ENCODE measurements at places on chromosomes 6 and 20.

- no peak for DNase-seq
Measured at GRCh38 chr20:9759392-9759791, 79.5 kb downstream of the PAK5 start.

DNA sequence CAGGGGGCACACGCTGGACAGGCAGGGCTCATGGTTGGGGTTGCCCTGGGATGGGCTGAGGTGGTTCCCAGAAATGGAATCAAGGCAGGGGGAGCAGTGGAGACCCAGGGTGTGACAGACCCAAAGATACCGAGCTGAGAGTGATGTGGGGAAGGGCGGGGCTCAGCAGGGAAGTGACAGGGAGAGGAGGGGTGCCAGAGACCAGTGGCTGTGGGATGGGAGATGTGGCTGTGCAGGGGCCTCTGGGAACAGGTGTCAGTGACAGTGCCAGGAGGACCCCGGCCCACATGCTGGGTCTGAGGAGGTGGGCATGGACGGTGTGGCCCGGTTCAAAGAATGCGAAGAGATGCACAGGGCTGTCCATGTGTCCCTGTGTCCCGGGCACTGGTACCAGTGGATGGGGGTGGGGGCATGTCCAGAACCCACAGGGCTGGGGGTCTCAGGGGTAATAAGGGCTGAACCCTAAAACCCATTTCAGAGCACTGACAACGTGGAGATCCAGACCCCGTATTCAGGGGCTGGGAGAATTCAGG, 1.0 kb downstream of the CABLES2 start:
- DNase-seq, result no peak

GRCh38 chr6:28615955-28616747, 90.5 kb downstream of the GPX5 start:
- no peak for DNase-seq

DNA sequence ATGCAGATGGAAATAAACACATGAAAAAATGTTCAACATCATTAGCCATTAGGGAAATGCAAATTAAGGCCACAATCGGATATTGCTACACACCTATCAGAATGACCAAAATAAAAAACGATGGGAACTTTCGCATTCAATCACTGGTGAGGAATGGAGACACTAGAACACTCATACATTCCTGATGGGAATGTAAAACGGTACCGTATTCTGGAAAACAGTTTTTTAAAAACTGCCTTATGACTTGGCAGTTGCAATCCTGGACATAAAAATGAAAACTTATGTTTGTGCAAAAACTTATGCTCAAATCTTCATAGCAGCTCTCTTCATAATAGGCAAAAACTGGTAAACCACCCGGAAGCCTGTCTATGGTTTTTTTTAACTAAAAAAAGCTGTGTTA, 146.0 kb downstream of the CEBPB start:
- peak; percentile 84 for DNase-seq

- DNase-seq, result no peak
Measured at GRCh38 chr20:13325033-13325432, 104.0 kb downstream of the ISM1 start.

DNA sequence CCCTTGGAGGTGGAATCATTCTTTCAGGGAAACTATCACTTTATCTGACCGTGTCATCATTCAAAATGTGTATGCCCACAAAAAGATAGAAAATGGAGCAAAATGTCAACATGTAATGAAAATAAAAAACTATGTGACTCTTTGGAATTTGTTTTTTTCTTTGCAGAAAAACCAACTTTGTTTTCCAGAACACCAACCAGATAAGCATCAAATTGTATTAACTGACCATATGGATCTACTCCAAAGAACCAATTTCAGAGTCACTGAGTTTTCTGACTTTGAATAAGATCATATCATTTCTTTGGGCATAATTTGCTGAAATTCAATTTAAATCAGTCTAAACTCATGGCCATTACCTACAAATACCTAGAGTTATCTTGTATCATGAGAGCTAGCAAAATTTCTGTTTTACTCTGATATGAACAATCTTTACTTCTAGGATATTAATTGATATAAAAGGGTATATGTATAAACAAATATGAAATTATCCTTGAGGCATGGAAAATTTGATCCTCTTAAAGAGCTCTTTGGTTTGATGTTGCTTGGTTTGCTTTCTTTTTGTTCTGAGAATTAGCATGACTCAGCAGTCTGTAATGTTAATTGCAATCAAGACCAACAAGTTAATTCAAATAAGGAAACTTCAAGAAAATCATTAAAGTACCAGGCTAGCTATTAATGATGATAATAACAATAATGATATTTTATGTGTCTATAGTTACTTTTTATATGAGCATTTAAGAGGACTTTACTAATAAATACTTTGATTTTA, 444.4 kb upstream of the MARCKS start:
- no peak for DNase-seq

DNA sequence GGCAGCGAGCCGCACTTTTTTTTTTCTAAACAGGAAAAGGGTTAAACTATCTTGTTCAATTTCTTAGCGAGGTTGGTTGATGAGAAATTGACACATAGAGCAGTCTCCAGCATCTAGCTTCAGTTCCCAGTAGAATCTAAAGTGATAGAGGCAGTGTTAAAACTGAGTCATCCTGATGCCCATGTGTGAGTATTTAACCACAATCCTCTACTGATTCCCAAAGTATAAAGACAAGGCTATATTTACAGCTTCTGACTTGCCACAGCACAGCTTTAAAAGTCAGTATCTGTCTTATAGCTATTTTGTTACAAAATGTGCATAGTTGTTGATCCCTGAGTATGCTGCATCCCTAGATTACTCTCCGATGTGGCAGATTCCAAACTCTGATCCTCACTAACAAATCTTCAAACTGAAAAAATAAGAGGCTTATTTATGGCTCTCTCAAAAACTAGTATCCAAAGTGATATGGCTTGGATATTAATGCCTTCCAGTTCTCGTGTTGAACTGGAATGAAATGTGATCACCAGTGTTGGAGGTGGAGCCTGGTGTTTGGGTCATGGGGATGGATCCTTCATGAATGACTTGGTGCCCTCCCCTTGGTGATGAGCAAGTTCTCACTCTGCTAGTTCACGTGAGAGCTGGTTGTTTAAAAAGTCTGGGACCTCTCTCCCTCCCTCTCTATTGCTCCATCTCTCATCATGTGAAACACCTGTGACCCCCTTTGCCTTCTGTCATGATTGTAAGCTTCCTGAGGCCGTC, 13.1 kb upstream of the POPDC3 start:
- DNase-seq, result peak; percentile 86

DNA sequence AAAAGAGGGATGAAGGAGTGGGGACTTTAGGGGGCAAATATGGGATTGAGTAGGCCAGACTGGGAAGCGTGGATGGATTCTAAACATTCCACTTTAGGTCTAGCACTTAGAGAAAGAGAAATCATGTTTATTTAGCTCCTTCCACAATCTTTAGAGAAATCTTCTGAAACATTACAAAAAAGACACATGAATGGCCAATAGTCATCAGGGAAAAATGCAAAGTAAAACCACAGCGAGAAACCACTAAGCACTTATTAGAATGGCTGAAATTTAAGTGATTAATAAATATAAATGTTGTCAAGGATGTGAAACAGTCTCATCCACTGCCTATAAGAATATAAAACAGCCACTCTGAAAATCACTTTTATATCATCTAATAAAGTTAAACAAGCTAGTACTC, 46.9 kb downstream of the HLA-A start:
- DNase-seq, result no peak

DNA sequence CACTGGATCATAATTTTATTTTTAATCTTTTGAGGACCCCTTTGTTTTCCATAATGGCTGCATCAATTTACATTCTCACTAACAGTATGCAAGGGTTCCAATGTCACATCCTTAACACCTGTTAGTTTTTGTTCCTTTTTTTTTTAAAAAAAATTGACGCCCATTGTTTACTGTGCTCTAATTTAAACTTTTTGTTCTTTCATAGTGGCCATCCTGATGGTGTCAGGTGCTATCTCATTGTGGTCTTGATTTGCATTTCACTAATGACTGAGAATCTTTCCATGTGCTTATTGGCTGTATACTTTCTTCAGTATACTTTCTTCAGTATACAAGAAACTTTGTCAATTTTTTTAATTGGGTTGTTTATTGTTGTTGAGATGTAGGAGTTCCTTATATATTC, 347.0 kb downstream of the RNGTT start:
- no peak for DNase-seq

- no peak for DNase-seq
Measured at GRCh38 chr6:36290668-36291620, 21.1 kb downstream of the PNPLA1 start.

DNA sequence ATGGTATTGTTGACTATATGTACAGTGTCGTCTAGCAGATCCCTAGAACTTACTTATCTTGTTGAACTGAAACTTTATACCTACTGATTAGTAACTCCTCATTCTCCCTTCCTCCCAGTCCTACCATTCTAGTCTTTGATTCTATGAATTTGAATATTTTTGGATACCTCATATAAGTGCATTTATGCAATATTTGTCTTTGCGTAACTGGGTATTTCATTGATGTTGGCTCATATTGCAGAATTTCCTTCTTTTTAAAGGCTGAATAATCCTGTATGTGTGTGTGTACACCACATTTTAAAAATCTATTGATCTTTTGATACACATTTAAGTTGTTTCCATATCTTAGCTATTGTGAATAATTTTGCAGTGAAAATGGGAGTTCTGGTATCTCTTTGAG, 119.9 kb downstream of the SOX4 start:
- no peak for DNase-seq

DNA sequence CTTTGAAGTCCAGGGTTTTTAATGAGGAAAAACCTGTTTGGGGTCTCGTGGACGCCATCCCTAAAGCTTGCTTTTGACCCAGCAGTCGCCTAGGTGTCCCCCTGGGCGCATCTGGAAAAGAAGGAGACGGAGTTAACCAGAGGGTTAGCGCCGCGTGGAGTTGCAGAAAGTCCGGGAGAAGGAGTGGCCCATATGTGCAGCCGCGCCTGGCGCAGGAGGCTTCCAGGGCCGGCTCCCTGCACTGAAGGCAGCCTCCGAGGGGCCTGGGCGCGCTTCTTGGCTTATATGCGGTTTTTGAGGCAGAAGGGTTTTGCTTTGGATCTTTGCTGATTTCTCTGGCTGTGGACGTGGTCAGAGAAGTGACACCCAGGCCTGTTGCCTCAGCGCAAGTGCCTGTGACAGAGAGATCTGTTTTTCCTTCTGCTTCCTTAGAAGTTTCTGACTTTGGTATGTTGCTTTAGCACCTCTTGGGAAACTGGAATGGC, 987 bp downstream of the TMEM181 start:
- DNase-seq, result no peak

DNA sequence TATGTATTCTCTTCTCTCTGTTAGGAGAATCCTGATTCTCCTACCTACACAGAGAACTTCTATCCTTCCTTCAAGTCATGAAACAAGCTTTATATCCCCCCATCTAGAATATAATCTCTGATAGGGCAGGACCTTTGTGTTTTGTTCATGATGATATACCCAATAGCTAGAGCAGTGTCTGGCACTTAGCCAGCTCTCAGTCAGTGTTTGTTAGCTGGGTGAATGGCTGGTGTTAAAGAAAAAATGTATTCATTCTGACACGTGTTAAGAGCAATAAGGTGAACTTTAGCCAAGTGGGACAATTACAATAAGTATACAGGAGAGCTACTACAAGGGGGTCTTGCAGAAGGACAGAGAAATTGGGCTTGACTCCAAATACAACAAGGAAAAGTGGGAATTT, 34.3 kb upstream of the TNFRSF21 start:
- no peak for DNase-seq

DNA sequence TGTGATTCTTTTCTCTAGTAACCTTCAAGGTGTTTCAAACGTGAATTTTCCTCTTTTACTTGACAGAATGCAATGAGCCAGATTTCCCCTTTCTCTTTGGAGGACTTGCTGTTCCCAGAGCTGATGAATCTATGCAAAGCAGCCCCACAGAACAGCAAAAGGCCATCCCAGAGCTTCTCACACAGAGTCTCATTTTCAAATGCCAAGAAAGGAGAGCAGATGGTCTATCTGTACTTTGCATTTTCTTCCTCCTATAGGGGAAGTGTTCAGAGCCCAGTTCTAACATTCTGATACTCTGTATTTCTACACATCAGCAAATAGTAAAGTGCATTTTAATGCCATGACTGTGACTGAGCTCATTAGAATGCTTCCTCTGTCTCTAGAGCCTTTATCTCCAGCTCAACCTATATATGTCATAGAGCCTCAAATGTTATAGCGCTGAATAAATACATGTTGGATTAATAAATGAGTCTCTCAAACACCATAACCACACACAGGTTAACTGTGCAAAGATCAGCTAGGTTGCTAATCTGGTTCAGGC, 81.8 kb upstream of the EYA4 start:
- no peak for DNase-seq

Measured in GM04503 (cell line).